NCI-H82 (cell line): ENCODE measurements at places on chromosomes 12 and 14.

DNA sequence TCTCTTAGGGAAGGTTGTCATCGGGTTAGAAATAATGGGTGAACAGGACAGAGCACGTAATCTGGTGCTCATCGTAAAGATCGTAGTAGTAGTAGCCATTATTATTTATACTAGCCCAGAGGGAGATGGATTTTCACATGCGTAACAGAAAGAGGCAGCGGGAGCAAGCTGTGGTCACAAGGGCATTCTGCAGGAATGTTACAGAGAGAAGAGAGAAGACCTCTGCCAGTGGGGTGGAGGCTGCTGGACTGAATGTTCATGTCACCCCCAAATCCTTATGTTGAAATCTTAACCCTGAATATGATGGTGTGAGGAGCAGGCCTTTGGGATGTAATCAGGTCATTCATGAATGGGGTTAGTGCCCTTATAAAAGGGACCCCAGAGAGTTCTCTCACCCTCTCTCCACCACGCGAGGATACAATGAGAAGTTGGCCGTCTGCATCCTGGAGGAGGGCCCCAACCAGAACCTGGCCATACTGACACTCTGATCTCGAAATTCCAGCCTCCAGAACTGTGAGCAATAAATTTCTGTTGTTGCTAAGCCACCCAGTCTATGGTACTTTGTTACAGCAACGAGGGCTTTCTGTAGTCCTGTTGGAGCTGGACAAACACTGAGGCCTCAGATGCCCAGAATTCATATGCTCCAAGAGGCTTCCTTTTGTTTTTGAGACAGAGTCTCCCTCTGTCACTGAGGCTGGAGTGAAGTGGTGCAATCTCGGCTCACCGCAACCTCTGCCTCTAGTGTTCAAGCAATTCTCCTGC, 131.2 kb upstream of the MED13L start:
- DNase-seq, result no peak

- DNase-seq, result no peak
These were observed 411.1 kb upstream of the MDGA2 start for GRCh38 chr14:48086516-48086915.

DNA sequence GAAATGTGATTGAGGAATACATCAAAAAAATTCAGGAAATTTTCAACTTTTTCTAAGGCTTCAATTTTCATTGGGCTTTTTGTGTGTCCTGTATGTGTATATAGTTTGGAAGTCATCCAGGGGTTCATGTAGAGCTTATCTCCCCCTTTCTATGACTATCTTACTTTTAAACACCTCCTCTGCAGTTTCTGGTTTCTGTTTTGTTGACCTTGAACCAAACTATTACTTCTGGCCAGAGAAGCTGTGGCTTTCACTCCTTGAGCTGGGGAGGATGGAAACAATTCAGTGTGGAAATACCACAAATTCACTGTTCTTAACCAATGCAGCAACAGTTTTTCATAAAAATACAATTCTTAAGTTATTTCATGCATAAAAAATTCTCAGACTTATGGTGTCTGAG, 613.2 kb upstream of the SEL1L start:
- no peak for DNase-seq

DNA sequence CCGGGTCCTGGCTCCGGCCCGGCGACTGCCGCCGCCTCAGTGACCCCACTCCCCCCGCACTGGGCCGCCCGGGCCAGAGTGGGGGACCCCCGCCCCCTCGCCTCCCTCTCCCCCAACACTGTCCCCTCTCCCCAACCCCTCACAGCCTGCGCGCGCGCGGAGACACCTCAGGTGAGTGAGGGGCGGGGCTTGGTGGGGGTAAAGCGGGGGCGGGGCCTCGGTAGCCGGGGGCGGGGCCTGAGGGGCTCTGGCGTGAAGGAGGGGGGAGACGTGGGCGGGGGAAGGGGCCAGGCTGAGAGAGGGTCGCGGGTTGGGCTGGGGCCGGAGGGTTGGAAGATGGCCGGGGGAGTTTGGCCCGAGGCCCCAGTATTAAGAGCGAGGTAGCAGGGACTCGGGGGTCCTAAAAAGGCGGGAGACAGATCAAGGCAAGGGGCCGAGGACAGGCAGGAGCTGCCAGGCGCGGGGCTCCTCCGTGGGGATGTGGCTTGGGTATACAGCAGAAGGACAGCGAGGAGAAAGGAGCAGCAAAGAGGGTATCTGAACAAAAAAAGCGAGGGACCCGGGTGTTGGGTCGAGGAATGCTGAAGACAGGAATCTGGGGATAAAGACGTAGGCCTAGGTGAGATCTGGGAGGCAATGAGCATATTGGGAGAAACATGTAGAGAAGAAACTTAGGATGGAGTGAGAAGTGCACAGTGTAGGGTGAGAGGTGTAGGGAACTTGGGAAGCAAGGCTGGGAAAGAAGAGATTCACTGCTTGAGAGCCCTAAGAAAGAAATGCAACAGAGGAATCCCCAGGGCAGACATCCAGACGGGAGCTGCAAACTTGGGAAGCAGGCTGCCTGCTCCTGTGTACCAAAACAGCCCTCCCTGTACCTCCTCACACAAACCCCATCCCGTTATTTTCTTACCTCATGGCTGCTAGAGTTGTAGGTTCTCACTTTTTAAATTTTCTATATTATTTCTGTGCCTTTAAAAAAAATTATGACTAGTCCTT, 10.8 kb downstream of the SUOX start:
- peak; percentile 77 for DNase-seq

DNA sequence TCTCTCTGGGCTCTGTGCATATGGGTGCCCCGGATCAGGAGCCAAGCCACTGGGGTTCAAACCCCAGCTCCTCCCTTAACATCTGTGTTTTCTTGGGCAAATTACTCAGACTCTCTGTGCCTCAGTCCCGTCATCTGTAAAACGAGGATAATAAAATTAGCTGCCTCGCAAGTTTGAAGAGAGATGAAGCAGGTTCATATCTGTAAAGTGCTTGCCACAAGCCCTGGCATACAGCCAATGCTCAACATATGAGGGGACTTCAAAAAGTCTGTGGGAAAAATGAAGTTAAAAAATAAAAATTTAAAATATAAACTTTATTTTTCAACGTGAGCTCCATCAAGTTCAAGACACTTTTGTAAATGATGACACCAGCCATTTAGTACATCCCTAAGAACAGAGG, 276.7 kb downstream of the FOXN3 start:
- DNase-seq, result no peak

DNA sequence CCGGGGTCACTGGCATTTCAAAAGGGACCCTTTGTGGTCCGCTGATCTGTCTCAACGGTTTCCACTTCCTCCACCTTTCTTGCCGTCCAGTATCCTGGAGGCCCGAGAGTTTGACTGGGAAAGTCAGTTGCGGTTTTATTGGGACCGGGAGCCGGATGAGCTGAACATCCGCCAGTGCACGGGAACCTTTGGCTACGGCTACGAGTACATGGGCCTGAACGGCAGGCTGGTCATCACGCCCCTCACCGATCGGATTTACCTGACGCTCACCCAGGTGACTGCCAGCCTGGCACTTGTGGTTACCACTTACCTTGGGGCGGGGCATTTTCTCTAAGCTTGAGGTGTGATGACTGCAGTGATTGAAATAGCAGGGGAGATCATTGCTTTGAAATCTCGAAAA, 83.8 kb downstream of the DNAH10 start:
- no peak for DNase-seq

DNA sequence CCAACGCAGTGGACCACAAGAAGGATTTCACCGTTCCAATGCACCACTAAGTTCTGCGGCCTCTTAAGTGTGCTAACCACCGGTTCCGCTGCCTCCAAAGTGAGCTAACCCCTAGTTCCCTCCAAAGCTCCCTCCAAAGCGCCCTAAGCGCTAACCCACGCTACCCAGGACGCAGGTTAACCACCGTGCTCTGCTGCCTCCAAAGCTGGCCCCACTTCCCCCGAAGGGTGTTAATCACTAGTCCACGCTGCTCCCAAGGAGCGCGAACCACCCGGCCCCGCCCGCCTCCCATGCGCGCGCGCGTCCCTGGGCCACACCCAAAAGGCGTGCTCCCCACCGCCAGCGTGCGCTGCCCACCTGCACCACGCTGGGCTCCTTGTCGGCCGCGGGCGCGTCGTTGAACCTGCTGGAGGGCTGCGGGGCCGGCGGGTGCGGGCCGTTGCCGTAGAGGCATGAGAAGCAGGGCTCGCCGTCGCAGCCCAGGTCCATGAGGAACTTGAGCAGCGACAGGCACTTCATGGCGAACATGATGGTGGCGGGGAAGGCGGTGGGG, 11.7 kb downstream of the FAM181A start:
- peak; percentile 35 for DNase-seq

- DNase-seq, result no peak
These were observed 821.3 kb upstream of the TMEM132C start for GRCh38 chr12:127445581-127446139.

DNA sequence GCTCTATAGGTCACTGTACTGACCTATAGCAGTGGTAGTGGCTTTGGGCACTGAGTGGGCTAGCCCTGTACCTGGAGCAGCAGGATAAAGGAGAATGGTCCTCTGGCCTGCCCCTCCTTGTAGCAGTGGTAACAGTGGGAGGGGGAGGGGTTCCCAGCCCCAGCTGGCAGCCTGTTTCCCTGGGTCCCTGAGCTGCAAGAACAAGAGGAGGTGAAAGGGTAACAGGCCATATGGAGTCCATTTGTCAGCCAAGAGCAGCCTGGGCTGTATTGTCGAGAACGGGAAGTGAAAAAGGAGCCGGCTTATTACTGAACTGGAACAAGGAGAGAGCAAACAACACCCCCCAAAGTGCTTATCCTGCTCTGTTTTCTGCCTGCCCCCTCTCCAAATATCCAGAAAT, 73.8 kb upstream of the SRSF5 start:
- DNase-seq, result peak; percentile 95

DNA sequence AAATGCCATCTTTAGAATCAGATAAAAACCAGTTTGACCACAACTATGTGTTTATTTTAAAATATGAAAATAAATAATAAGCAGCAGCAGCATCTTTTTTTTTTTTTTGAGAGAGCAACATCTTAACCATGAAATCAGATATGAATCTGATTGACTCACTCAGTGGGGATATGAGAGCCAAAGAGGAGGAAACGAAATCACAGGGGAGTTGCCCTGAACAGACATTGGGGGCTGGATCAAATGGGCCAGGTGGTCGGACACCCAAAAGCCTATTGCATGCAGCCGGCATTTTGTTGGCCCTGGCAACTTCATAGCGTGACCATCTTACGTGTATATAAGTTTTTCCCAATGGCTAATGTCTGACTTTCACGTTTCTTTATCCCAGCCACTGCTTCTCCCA, 321.1 kb downstream of the NPAS3 start:
- no peak for DNase-seq

DNA sequence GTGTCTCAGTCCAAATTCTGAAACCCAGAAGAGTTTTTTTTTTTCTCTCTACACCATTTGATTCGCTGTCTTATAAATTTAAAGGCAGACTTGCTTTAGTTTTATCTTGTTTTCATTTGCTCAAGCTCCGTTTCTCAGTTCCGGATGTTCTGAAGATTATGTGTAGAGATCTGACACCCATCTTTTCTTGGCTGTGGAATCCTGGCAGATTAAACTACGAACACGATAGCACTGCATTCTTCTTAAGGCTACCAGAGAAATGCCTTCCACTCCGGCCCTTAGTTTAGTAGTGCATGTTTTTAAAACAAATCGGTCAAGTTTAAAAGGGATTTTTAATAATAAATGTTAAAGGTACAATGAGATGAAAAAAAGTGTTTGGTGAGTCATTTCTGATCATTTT, 106.4 kb downstream of the LMO3 start:
- no peak for DNase-seq

GRCh38 chr14:65486863-65487262, 74.3 kb downstream of the FUT8 start:
- no peak for DNase-seq

DNA sequence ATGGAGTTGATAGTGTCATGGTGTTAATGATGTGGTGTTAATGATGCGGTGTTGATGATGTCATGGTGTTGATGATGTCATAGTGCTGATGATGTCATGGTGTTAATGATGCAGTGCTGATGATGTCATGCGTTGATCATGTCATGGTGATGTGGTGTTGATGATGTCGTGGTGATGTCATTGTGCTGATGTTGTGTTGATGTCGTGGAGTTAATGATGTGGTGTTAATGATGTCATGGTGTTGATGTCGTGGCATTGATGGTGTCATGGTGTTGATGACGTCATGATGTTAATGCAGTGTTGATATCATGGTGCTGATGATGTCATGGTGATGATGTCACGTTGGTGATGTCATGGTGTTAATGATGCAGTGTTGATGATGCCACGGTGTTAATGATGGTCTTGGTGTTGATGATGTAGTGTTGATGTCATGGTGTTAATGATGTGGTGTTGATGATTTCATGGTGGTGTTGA, 49.1 kb upstream of the RIMBP2 start:
- peak; percentile 36 for DNase-seq

- no peak for DNase-seq
These were observed 33.3 kb downstream of the PPP2R3C start for GRCh38 chr14:35088514-35088913.

DNA sequence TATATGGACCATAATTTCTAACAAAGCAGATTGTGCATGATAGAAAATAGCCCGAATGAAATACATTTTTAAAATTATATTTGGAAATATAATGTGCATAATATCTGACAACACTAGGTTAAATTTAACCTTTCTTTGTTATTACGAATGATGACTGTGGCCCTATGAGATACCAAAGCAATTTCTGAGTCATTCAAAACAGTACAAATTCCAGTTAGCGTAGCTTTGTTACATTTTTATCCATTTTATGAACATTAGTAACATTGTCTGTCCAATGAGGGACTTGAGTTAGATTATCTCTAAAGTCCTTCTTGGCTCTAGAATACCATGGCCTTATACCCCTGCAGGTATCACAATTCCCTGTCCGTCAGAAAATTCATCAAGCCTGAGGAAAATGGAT, 39.0 kb upstream of the REP15 start:
- no peak for DNase-seq

- peak; percentile 54 for DNase-seq
These were observed 4.7 kb downstream of the ADCK1 start for GRCh38 chr14:77804592-77804991.

GRCh38 chr14:65159281-65160062, 57.2 kb upstream of the MAX start:
- DNase-seq, result no peak

- no peak for DNase-seq
These were observed 29.6 kb downstream of the WBP11 start for GRCh38 chr12:14773685-14774073.

GRCh38 chr14:42421377-42422078, 814.9 kb downstream of the LRFN5 start:
- no peak for DNase-seq

- DNase-seq, result no peak
These were observed 17.8 kb upstream of the CD9 start for GRCh38 chr12:6182279-6182898.

- DNase-seq, result peak; percentile 79
These were observed 49.9 kb downstream of the LRRC74A start for GRCh38 chr14:76876076-76876475.

DNA sequence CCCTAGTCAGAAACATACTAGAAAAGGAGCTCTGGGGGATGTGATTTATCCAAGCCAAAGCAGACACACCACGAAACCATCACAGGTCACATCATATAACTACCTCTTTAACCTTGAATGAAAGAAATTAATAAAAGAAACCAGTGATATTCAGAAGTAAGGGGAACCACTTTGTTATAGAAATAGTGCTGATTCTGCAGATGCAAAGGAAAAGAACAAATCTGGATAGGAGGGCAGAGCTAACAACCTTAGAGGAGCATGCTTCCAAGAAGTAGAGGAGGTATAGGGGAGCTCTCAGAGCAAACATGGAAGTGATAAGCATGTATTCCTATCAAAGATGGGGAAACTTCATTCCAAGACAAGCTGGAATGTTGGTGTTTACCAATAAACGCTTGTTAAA, 117.0 kb upstream of the MDM1 start:
- DNase-seq, result no peak
